ENCODE measurements at places on chromosomes 7 and 10.

DNA sequence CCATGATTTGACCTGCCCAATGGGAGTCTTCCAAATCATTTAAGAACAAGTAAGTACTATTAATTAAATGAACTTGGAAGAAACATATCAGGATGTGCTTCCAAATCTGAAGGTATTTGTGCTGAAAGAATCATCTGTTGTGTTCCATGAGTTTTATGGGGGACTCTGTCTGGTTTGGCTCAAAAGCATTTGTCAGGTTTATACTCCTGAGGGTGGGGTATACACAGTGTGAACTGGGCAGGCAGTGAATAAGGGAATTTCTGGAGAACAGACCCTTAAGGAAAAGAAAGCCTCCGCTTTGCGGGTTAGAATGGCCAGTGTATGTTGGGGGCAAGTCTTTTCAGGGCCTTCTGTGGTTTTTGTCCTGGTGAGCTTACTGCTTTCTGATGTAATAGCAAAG lies 29.9 kb downstream of the TCF7L2 start:
- no peak for DNase-seq

- DNase-seq = peak; percentile 60
Observed at GRCh38 chr10:1297566-1298301, 241.5 kb downstream of the WDR37 start.

DNA sequence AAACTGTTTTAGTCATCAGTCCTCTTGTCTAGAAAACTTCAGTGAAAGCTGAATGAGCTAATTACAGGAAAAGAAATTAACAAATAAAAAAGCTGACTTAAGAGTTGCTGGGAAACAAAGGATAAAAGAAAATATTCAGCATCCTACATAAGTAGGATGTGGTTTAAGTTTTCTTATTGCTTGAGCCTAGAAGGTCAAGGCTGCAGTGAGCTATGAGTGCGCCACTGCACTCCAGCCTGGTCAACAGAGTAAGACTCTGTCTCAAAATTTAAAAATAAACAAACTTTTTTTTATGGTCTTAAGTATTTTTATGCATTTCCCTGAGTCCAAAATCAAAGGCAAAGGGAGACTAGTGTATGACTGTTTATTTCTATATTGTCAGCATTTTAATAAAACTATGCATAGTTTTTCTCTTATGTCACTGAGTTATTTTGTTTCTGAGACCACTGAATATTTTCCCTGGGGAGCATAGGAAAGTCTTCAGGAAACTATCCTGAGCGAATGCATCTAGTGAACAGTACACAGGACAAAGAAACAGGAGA lies 40.0 kb upstream of the LRRN3 start:
- DNase-seq = no peak

- DNase-seq = no peak
Observed at GRCh38 chr10:80685355-80685754, 147.7 kb downstream of the SH2D4B start.

DNA sequence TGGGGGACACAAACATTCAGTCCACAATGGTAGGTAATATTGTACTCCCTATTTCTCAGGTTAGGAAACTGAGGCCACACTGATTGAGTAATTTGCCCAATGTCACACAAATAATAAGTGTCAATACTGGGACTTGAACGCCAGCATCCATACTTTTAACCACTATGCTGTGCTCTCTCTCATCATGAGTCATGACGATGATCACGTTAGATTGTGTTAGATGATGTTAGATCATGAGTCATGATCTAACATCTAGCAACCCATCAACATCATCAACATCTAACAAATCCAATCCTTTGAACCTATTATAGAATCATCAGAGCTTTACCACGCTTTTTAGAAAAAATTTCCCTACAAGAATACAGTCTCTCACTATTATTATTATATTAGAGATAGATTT lies 28.1 kb upstream of the HERPUD2 start:
- DNase-seq = no peak

- DNase-seq = no peak
Observed at GRCh38 chr7:156999958-157000726, 10.3 kb downstream of the MNX1 start.

DNA sequence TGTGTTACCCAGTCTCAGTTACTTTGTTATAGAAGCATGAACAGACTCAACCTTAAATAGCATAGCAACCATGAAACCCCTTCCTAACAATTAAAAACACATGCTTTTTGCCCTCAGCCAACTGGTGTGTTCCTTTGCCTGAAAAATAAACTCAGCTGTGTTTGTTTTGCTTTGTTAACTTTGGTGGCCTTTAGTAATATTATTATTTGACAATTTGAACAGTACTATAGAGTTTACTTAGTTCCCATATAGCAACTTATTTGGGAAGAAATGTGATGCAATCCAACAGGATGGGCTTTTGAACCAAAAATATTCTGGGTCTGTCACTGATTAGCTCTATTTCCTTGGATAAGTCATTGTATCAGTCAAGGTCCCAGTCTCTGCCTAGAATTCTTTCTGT lies 22.5 kb upstream of the MKLN1 start:
- DNase-seq = no peak

- DNase-seq = no peak
Observed at GRCh38 chr7:39693812-39694211, 70.4 kb downstream of the RALA start.

- DNase-seq = no peak
Observed at GRCh38 chr7:28383975-28384374, 28.3 kb upstream of the CREB5 start.

DNA sequence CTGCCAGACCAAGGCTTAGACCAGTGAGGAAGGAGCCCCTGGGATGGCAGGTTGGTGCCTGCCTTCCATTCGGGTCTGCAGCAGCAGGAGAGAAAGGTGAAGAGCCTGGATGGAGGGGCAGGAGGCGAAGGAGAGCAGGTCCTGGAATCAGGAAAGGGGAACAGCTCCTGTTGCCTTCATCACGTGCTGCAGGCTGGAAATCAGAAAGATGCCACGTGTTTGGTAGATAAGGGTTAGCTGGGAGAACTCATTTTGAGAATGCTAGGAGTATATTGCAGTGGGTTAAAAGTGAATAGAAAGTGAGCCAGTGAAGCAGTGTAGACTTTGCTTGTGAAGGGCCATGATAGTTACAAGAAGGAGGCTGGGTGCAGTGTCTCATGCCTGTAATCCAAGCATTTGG lies 371.8 kb downstream of the PAXIP1 start:
- no peak for DNase-seq

GRCh38 chr10:17216217-17216900 lies 11.7 kb upstream of the VIM start:
- DNase-seq = no peak

DNA sequence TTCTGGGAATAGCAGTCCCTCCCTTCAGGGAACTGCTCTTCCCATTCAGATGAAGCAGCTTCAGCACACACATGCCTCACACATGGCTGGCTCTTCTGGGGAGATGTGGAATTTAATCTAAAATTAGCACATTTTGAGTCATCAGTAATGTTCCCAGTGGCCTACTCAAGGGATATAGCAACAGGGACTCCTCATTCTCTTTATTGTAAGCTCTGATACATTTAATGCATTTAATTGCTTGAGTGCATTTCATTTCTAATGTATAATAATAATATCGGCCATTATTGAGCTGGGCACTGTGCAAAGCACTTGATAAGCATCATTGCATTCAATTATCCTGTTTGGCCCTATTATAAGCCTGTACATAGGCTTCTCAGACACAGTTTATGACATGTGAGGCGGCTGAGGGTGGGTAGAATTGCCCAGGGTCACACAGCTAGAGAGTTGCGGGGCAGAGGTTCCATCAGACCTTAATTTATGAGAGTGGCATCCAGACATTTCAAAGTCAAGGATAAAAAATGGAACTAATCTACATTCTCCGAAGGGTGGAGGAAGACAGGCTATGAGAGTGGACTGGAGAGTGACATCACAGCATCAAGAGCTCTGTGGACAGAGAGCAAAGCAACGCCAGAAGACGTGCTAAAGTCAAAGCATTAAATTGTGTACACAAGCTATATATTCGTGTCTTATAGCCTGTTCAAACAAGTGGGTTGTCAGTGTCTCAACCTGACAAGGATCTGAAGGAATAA lies 76.8 kb downstream of the LANCL2 start:
- DNase-seq = no peak

- DNase-seq = no peak
Observed at GRCh38 chr10:83961620-83962019, 177.7 kb upstream of the GHITM start.

DNA sequence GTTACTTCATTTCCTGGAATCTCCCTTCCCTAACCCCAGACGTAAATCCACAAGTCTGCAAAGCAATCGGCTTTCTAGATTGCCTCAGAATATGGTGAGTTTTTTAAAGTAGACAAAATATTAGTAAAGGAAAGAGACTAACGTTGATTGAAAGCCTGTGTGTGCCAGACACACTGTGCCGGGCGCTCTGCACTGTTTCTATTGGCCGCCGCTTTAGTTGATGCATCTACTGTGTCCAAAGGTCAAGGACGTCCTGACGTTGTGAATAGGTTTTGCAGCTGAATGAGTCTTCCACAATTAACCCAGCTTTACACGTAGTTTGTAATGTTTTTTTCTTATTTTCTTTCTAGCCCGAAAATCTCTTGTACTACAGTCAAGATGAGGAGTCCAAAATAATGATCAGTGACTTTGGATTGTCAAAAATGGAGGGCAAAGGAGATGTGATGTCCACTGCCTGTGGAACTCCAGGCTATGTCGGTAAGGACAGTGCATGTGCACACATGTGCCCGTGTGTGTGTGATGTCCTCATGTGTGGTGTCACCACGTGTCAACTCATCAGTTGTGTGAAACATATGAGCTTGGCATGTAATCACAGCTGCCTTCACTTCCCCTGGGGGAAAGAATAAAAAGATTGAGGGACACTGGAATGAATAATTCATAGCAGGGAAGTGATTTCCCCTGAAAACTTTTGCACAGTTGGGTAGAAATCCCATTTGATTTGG lies 232.0 kb downstream of the CCDC3 start:
- DNase-seq = no peak

DNA sequence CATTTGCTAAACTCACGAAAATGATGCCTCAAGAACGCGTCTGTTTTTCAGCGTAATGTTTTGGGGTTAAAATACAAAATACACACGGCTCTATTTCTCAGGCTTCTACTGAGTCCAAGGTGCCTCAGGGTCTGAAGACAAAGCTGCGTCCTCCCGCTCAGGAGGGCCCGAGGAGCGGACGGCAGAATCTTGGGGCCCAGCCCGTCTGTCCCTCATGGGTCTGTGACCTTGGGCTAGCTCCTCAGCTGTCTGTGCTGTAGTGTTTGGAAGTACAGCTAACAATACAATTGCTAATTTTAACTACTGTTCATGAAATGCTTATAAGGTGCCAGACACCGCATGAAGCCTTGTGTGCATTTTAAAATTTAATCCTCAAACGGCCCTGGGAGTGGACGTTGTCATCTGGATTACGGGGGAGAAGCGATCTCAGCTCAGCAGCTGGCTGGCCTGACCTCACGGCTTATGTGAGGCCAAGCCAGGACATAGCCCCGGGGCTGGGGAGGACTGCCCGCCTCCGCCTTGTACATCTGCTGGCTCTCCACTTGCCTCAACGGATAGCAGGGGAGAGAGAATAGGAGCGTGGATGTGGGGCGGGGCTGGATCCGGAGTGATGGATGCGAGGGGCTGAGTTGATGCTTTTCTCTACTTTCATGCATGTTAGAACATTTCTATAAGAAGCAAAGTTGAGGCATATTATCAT lies 357.4 kb downstream of the GLRX3 start:
- no peak for DNase-seq

DNA sequence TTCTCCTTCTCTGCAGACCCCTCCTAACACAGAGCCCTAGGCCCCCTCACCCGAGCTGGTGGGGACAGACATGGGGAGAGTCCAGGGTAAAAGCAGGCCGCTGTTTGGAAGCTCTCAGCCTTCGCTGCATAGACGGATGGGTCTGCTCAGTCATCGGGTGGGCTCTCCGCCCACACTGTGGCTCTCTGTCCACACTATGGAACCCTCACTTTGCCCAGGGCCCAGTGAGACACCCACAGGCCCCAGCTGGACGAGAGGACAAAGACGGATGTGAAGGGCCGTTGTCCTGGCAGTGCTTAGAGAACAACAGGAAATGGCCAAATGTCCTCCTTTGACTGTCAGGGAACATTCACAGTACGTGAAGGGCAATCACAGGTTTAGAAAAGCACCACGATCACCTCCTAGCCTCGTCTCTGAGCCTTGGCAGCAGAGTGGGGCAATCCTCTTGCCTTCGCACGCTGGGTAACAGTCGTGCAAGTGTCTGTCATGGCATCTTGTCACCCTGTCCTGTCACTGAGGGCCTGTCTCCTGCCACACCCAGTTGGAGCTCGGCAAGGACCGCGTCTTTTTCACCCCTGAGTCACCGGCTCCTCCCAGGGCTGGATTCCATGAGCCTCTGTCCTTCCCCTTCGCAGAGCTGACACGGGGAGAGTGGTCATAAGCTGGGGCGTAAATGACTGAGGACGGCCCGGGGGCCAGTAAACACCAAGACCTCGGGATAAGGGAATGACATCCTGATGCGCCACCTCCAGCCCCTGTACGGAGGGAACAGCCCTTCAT lies 80.6 kb downstream of the PRKAG2 start:
- no peak for DNase-seq

DNA sequence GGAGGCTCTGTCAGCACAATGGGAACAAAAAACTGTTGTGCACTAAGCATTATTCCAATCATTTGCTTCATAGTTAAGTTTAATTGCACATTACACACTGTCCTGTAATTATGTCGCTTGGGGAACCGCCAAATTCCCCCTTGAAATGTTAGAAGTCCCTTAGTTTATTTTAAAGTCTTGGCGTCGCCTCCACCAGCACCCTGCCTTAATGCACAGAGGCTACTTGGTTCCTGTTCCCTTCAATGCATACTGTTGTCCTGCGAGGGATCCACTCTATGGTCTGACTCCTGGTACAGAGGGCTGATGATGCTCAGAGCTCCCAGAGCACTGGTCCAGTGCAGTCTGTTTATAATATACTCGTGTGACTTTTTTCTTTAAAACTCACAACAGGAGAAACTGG lies 330.7 kb downstream of the ELMO1 start:
- no peak for DNase-seq

GRCh38 chr10:44714451-44714850 lies 196.7 kb upstream of the TMEM72 start:
- no peak for DNase-seq

GRCh38 chr7:158395780-158396278 lies 191.8 kb downstream of the PTPRN2 start:
- no peak for DNase-seq

DNA sequence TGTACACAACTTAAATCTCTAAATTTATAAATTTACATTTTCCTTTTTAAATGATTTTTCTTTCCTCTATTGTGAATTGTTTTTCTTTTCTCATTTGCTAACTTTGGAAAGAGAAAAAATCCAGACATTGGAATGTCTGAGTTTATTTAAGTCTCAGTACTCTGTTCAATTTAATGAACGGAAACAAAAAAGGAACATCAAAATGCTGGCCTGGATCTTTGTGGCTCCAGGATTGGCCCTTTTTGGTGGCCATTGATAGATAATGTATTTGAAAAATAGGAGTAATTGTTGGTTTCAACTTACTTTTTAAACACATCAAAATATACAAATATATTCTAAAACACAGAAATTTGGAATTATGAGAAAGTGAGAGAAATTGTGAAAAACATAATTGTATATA lies 336.0 kb downstream of the SUGCT start:
- no peak for DNase-seq

DNA sequence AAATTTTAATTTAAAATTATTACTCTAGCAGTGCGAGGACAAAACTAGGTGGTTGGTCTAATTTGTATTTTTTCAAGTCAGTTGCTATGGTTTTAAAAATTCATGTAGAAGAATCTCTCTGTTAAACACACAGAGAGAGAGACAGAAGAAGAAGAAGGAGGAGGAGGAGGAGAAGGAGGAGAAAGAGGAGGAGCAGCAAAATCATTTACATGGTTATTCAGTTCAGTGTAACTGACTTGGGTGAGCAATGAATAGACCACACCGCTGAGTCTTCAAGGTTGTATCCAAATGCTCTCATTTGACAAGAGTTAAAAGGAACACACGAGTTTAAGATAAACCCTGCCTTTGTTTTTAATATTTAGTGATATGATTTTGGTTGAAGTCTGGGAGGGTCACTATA lies 131.1 kb downstream of the PDE1C start:
- no peak for DNase-seq

Data from midbrain (tissue), 1 donor.